ENCODE measurements at places on chromosomes 2 and 18.

GRCh38 chr18:76459687-76460350 lies 35.2 kb downstream of the ZNF516 start:
- DNase-seq = no peak

DNA sequence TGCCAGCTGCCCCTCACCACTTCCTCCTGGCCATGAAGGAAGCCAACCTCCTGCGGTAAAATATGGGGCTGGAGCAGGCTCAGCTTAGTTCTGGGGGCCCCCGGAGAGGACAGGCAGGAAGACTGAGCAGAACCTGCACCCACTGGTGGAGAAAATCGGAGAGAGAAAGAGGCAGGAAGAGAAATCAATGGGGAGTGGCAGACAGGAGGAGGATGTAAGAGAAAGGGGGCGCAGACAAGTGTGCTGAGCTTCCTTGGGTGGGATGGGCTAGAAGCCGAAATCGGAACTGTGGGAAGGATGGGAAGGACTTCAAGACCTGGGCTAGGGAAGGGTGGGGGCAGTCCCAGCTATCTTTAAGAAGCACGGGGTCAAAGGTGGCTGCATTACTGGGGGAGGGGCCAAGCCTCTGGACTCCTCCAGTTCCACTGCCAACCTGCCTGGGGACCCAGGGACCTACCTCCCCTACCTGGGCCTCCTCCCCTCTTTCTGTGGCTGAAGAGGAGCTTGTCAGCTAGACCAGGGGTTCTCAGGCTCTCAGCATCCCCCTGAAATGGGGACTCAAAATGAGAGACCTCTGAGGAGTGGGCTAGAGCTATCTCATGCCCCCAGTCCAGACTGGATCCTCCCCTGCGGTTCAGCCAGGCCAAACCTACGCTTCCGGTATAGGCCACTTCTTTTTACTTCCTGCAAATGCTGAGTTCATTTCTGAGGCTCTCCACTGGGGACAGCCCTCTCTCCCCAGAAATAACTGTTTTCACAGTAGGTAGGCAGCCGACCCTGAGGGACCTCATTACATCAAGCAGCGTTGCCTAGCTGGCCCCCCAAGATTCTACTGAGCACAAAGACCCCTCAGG lies 33.6 kb upstream of the B3GNT7 start:
- DNase-seq = peak; percentile 13

DNA sequence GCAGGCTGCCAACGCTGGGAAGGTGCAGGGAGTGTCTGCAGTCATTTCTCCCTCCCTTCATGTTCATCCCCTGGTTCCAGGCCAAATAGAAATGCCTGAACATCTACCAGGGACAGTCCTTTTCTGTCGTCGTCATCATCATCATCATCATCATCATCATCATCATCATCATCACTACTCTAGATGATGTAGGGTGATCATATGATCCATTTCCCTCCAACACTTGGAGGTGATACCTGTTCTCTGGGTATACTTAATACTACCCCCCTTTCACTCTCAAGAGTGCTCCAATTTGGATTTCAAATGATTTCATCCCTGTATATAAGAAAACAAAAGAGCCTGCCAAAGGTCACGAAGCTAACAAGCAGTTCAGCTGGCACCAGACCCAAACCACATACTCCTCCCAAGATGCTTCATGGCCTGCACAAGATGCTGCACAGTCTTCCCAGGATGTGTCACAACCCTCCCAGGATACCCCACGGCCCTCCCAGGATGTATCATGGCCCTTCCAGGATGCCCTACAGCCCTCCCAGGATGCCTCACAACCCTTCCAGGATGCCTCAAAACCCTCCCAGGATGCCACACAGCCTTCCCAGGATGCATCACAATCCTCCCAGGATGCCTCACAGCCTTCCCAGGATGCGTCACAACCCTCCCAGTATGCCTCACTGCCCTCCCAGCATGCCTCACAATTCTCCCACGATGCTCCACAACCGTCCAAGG lies 257.9 kb downstream of the DYSF start:
- DNase-seq = no peak

- DNase-seq = peak; percentile 23
Measured at GRCh38 chr18:12309683-12310198, 1.7 kb downstream of the TUBB6 start.

- no peak for DNase-seq
Measured at GRCh38 chr18:37430357-37431076, 135.1 kb downstream of the CELF4 start.

DNA sequence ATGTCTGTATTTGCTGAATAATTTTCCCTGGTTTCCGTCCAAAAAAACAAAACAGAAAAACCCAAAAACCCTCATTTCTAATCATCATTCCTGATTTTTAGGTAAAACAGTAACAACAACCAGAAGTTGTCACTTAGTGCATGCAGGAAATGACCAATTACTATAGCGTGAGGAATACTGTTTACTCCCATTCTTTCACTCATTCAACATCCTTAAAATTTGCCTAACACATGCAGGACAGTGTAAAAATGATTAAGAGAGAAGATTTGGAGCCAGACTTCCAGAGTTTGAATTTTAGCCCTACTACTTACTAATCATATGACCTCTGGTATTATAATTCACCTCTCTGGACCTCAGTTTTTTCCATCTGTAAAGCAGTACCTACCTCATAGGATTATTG lies 83.1 kb downstream of the FIGN start:
- no peak for DNase-seq

GRCh38 chr2:235901243-235901642 lies 266.9 kb downstream of the GBX2 start:
- no peak for DNase-seq

DNA sequence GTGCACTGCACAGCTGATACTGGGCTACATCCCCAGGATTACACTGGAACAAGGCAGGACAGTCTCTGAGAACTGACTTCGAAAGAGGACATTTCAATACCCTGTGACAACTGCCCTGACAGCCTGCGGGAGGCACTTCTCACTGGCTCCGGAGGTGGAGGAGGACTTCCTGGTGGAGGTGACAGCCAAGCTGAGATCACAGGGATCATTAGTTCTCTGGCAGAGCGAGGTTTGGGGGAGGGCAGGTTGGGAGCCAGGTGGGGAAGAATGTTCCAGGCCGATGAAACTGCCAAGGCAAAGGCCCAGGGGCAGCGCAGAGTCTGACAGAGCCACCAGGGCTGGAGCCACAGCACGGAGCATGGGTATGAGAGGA lies 28.0 kb upstream of the NPAS2 start:
- DNase-seq = no peak

- DNase-seq = no peak
Measured at GRCh38 chr2:119059287-119059686, 99.3 kb downstream of the C1QL2 start.

GRCh38 chr18:44541781-44542180 lies 138.9 kb upstream of the SETBP1 start:
- no peak for DNase-seq

GRCh38 chr18:50377061-50377798 lies 2.4 kb downstream of the SKA1 start:
- no peak for DNase-seq

- DNase-seq = no peak
Measured at GRCh38 chr2:99663641-99664040, 173.8 kb upstream of the REV1 start.

- DNase-seq = no peak
Measured at GRCh38 chr18:41873730-41874129, 81.3 kb upstream of the PIK3C3 start.

- DNase-seq = no peak
Measured at GRCh38 chr18:39057423-39058064, 1491.9 kb upstream of the CELF4 start.

DNA sequence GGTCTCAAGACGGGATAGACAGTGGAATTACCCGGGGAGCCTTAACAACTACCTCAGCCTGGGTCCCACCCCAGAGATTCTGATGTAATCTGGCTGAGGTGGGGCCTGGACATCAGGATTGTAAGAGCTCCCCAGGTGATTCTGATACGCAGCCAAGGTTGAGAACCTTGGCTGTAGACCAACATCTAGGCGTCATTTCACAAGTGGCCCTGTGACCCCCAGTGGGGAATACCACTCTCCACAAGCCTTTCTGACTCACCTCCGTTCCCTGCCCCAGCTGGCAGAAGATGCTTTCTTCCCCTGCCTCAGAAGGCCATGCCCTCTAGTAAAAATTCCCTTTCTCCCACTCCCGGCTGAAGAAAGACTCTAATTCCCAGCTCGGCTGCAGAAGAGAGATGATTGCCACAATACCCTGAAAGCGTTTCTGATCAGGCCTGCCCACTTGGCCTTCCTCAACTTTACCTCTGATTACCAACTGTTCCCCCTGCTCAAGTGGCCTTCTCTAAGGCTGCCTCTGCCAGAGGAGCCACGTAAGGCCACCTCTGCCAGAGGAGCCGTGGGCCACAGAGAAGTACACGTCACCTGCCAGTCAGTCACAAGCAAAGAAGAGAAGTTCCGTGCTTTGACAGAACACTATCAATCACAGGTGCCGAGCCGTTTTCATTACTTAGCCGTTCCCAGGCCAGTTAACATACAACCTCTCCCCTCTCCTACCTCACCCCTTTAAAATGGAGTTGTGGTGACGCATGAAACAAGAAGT lies 116.8 kb upstream of the PKDCC start:
- DNase-seq = no peak

DNA sequence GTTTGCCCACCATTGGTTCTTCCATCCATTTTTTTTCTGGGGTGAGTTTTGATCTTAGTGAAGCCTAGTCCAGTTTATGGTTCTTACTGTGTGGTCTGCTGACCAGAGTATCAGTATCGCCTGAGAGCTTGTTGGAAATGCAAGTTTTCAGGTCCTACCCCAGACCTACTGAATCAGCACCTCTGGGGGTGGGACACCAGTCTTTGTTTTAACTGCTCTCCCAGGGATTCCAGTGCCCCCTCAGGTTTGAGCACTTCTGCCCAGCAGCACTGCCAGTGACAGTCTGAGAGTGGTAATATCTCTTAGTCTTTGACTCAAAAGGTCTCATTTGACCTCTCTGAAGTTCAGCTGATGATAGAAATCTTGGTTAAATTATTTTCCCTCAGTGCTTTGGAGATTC lies 269.3 kb downstream of the ALPK2 start:
- no peak for DNase-seq

- no peak for DNase-seq
Measured at GRCh38 chr2:140990416-140990815, 1140.4 kb downstream of the LRP1B start.

DNA sequence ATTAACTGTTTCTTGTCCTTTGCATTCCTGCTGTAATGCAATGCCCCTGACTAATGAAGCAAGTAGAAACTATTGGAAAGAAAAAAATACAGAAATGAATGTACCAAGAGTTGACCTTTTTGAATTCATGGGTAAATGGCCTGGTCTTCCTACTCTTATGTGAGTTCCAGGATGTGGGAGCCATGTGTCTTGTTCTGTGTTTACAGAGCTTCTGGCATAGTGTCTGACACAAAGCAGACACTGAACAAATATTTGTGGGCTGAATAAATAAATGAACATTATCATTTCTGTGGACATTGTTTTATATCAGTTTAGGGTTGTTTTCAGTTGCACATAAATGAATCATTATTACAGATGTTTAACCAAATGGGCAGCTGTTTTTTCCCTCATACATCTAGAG lies 155.5 kb downstream of the CD8B2 start:
- DNase-seq = no peak

- DNase-seq = no peak
Measured at GRCh38 chr2:182167882-182168281, 182.2 kb downstream of the PPP1R1C start.

- DNase-seq = no peak
Measured at GRCh38 chr2:10537522-10538199, 89.5 kb upstream of the ODC1 start.

DNA sequence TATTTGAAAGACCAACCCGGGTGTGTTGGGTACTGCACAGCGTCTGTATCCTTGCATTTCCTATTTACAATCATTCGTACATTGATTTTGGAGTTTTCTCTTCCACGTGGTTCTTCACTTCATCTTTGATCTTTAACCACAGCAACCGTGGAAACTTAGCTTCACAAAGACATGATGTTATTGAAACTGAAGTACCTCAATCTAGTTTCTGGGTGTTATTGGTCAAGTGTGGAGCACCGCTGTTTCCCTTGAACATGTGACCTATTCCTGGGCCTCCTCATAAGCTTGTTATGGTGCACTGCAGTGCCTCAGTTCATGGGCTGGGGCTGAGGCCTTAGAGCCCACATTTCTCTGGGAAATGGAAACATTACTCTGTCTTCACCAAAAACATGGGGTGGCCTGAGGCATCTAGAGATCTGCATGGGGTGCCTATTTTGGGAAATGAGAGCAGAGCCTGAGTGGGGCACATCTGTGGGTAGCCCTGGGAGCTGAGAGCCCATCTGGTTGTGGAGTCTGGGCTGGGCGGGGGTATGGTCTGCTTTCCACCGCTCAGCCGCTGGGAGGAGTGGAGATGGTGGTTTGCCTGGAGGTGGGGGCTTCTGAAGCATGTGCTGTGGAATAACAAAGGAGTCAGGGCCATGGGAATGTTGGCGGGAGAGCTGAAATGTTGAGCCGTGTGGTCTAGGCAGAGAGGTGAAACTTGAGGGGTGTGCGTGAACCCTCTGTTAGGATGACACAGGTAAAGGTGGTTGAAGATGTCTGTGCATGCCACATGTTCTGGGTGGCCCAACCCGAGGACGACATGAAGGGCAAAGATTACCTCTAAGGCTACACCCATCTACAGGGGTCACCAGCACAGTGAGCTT lies 37.4 kb downstream of the ZNF236 start:
- DNase-seq = peak; percentile 47

- no peak for DNase-seq
Measured at GRCh38 chr2:120576509-120577474, 158.9 kb upstream of the GLI2 start.

- DNase-seq = no peak
Measured at GRCh38 chr18:58955001-58955400, 90.3 kb downstream of the ZNF532 start.

DNA sequence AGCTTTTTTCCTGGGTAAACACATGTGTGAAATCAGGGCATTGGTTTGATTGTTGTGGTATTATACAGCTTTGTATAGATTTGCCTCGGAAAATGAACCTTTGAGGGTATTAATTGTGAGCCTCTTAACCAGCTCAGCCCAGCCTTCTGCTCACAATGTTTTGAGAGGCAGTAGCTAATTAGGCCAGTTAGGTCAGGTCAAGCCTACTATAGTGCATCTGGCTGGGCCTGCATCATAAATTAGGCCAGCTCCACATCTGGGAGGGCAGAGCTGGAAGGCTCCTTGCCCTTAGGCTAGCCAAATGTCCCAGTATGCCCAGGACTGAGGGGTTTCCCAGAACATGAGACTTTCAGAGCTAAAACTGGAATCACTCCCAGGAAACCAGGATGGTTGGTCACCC lies 43.0 kb downstream of the LRATD1 start:
- DNase-seq = no peak
